ENCODE measurements at places on chromosomes 16 and 17.

DNA sequence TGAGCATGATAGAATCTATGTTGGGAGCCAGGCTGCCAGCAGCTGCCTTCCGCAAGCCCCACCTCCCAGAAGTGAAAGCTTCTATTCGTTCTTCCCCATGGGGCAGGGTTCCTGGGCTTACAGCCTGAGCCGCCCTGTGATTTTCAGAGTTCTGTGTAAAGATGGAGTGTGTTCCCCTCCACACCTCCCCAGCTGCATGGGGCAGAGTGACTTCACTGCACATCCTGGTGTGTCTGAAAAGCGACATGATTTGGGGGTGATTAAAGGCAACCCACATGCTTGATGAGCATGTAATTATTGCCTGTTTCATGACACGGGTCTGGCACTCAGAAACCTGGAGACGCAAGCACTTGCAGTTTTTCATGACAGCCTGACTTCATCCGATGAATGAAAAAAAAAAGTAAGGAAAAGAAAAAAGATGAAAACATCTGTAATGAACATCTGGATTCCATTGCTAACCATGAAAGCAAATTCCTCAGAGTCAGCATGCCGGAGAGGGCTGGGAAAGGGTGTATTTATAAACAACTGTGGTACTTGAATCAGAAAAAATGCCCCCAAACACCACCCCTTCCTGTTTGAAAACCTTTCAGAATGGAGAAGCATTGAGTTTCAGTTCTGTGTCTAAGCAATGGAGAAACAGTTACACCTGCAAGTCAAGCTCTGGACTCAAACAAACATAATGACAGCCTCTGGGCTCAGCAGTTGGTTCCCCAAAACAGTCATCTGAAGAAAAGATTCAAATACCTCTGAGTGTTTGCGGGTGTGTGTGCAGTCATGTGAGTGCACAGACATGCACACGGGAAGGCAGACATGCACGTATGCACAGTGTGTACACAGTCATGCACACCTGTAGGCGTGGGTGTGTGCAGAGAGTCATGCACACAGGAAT, 266.0 kb downstream of the ENGASE start:
- no peak for DNase-seq

- no peak for DNase-seq
Observed at GRCh38 chr16:88878356-88878755, 11.9 kb upstream of the PABPN1L start.

- DNase-seq = no peak
Observed at GRCh38 chr17:50460831-50461526, 7.7 kb downstream of the CHAD start.

GRCh38 chr16:27259710-27260109, 8.9 kb downstream of the NSMCE1 start:
- no peak for DNase-seq

DNA sequence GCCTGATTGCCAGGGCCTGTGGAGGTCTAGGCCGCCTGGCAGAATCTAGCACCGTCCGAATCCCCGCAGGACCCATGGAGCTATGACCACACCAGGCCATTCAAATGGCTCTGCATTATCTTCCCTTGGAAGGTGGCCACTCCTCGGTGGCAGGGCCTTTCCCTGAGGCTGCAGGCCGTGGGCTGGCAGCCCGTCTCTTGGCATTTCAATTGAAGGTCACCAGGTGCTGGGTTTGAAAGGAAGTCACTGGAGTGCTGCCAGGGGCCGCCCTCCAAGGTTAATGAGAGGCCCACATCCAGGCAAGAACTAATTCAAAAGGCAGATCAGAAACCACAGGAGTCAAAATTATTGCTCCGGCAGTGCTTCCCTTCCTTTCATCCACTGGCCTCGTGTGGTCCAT, 27.7 kb upstream of the CACNG5 start:
- no peak for DNase-seq

GRCh38 chr16:74563828-74564263, 43.1 kb downstream of the GLG1 start:
- DNase-seq = peak; percentile 57

- DNase-seq = no peak
Observed at GRCh38 chr17:50977487-50978159, 111.5 kb upstream of the TOB1 start.

GRCh38 chr16:68292425-68292824, 18.3 kb downstream of the SLC7A6OS start:
- no peak for DNase-seq

GRCh38 chr17:47210105-47210504, 957 bp downstream of the MYL4 start:
- DNase-seq = no peak

DNA sequence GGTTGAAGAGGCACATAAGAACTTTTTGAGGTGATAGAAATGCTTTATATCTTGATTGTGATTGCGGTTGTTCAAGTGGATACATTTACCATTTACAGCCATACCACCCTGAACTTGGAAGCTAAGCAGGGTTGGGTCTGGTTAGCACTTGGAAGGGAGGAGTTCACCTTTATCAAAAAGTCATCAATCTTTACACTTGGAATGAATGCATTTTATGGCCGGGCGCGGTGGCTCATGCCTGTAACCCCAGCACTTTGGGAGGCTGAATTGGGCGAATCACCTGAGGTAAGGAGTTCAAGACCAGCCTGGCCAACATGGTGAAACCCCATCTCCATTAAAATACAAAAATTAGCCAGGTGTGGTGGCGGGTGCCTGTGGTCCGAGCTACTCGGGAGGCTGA, 9.5 kb upstream of the GJD3 start:
- no peak for DNase-seq

GRCh38 chr17:75400326-75400939, 5.0 kb downstream of the GRB2 start:
- no peak for DNase-seq
